ENCODE measurements at places on chromosomes 2 and 18.

DNA sequence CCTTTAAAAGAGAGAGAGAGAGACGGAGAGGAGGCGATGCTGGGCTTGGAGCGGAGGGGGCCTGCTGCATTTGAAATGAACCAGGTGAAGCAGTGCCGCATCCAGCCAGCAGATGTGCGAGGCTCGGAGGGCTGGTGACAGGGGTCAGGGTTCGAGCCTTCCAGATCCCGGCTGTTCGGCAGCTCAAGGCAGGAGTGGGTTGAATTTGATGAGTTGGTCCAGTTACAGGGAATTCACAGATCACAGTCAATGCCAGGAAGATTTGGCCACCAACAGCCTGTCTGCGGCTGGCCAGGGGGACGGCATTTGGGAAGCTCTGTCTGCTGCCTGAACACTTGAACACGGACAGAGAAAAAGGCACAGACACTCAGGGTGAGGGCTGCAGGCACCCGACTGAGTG lies 48.6 kb downstream of the PTGR3 start:
- DNase-seq, result no peak

GRCh38 chr2:197614532-197614931 lies 60.9 kb downstream of the RFTN2 start:
- no peak for DNase-seq

- no peak for DNase-seq
These were observed 95.4 kb upstream of the CHRNA1 start for GRCh38 chr2:174859563-174860169.

- no peak for DNase-seq
These were observed 443.1 kb downstream of the THSD7B start for GRCh38 chr2:137208431-137208891.
